ENCODE measurements at places on chromosomes 2 and 18. TPM values are rescaled to one million over a fixed set of nuclear protein-coding genes. Genes with fewer than 3 reads are reported as not detected.

The ACVR1 gene
- total RNA-seq = 20.5 TPM

The CD8B2 gene
- not detected for total RNA-seq

The CRACDL gene
- total RNA-seq = 0.34 TPM

The PAIP2B gene
- total RNA-seq = 3.1 TPM

The KCNG2 gene
- not detected for total RNA-seq

The ZNF521 gene
- total RNA-seq = 0.07 TPM

The INHA gene
- 0.36 TPM for total RNA-seq

The ZFP36L2 gene
- 7.9 TPM for total RNA-seq

The PTPRM gene
- total RNA-seq = 27.7 TPM

The TACR1 gene
- not detected for total RNA-seq

The AGXT gene
- total RNA-seq = not detected

The SPATA3 gene
- total RNA-seq = not detected

The PCGF1 gene
- 39.0 TPM for total RNA-seq

The SLC4A3 gene
- 6.9 TPM for total RNA-seq

All from nasal cavity respiratory epithelium epithelial cell of viscerocranial mucosa (primary cell).